ENCODE measurements at places on chromosomes 16 and 17. TPM values are rescaled to one million over a fixed set of nuclear protein-coding genes. Genes with fewer than 3 reads are reported as not detected.

- no peak for DNase-seq
Measured at GRCh38 chr16:56950881-56951771, 10.6 kb upstream of the CETP start.

DNA sequence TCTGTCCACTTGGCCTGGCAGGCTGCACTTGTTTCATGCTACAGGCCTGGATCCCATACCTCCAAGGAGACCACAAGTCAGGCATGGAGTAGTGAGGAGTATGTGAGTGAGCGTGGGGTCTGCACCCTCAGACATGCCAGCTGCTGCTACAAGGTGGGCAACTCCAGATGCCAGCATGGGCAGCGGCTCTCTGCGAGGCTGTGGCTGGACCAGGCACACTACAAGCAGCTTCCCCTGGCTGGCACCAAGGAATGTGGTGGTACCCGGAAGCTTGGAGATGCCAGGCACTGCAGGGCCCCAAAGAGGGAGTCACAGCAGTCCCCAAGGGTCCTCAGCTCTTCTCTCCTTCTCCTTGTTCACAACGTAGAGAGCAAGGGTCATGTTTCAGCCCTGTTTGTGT, 16.1 kb upstream of the DNAH9 start:
- DNase-seq, result no peak

DNA sequence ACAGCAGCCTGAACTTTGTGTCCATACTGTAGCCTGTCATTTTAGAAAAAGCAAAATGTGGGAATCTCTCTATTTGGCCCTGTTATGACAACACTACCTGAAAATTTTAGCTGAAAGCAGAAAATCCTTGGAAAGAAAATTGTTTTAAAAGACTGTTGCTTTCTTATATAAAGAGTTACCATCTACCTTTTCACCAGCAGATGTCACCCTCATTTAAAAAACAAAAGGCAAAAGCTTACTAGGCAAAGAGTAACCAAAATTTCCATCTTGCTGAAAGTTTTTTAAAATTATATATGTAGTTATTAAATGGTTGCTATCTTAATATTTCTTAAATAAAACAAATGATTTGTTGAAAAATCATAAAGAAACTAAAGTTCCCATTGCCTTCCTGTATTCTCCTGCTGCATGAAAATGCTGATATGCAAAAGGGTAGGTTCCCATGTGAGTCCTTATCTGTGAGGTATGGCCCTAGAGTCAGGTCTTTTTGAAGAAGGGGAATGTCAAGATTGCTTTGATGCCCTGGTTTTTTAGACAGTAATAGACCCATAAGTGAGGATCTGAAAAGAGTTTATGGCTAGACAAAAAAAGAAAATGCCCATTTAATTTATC, 61.0 kb downstream of the TNRC6C start:
- no peak for DNase-seq

GRCh38 chr17:38984666-38985065, 17.5 kb upstream of the FBXO47 start:
- no peak for DNase-seq

DNA sequence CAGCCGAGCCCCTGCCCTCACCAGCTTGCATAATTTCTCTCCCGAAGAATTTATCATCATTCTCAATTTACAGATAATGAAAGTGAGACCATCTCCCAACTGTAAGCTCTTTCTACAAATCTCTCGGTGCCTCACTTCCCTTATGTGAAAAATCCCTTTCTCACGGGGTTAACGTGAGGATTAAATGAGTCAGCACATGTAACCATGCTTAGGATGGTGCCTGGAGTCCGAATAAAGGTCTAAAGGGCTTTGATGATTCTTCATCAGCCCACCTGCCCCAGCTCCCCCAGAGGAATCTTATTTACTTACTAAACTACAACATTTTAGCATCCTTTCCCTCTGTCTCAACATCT, 24.8 kb upstream of the PIK3R6 start:
- DNase-seq, result no peak

GRCh38 chr17:65370669-65371131, 190.7 kb downstream of the AXIN2 start:
- no peak for DNase-seq

DNA sequence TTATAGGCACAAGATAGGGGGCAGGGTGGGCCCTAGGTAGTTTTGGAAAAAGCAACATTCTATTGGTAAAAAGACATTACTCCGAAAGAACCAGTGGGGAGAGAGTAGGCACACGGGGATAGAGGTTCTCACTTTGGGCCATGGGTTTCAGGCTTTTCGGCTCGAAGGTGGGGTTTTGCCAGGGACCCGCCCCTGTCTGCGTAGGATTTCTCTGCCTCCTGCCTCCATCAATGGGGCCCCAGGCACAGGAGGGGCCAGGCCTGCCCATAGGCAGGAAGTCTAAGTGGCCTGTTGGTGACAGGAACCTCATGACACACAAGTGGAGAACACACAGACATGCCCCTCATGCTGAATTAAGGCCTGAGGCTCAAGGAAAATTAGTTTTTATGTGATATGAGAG, 57.5 kb downstream of the RNF213 start:
- DNase-seq, result no peak

DNA sequence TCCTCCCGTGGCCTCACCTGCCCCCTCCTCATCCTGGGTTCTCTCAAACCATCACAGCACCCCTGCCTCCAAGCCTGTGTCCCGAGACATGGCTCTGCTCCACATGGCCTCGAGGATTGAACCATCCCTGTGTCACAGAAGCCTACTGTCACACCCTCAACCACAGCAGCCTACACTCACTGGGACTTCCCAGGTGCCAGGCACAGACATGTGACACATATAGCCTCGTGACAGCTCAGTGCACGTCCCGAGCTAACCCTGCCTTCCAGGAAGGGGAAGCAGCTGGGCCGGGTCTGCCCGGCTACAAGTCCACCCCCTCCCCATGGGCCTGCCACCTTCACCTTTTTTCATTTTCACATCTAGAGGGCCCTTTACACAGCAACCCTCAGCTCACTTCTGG, 238.3 kb downstream of the CPPED1 start:
- no peak for DNase-seq

TBC1D3H gene
- polyA plus RNA-seq, result 9.8 TPM

HNF1B gene
- 140 TPM for polyA plus RNA-seq

All from renal pelvis (tissue), 12 donors.